ENCODE measurements at places on chromosomes 1 and 21. TPM values are rescaled to one million over a fixed set of nuclear protein-coding genes. Genes with fewer than 3 reads are reported as not detected.
A peak's percentile ranks its signal among the peaks of the same experiment; 100 is the strongest.

- DNase-seq, result no peak
Observed at GRCh38 chr1:171265686-171266085, 17.4 kb downstream of the FMO1 start.

RXRG gene
- not detected for total RNA-seq

DNA sequence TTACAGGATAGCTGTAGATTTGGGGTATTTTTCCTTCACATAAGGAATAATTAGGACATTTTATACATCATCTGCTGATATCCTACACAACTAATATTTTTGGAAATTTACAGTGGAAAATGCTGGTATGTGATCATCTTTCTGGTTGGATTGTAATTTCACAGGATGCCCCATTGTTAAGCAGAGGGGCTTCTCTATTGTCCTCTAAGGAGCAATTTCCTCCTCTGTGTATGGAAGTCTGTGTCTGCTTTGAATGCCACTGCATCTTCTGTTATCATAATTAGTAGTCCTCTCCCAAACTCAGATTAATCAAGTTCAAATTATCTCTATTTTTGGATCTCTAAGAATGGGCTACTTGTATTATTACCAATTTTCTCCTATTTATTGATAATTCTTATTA, 988.1 kb upstream of the B3GALT2 start:
- DNase-seq, result peak; percentile 14

GRCh38 chr1:20511518-20512428, 3.8 kb upstream of the MUL1 start:
- DNase-seq, result peak; percentile 52

All from A673 (cell line).